ENCODE measurements at places on chromosomes 1 and 21.

GRCh38 chr1:78987042-78987441 is 19.5 kb downstream of the ADGRL4 start:
- no peak for DNase-seq

- DNase-seq: no peak
Measured at GRCh38 chr1:154968731-154969130, 1.8 kb downstream of the SHC1 start.

DNA sequence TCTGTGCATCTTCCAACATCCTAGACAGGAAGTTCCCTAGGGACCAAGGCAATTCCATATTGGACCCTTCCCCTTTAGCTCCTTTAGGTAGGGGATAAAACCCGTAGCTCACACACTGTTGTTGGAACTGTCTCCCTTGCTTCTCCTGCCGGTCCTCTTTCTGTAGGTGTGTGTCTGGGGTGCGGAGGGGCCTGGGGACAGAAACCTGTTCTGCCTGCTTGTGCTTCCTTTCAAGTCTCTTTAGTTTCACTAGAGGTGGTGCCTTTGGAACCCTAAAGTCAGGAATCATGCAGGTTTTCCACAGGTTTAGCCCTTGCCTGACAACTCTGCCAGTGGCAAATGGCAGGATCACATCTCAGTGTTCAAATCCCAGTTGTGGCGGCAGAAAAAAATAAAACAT is 74.6 kb upstream of the PTGFRN start:
- no peak for DNase-seq

DNA sequence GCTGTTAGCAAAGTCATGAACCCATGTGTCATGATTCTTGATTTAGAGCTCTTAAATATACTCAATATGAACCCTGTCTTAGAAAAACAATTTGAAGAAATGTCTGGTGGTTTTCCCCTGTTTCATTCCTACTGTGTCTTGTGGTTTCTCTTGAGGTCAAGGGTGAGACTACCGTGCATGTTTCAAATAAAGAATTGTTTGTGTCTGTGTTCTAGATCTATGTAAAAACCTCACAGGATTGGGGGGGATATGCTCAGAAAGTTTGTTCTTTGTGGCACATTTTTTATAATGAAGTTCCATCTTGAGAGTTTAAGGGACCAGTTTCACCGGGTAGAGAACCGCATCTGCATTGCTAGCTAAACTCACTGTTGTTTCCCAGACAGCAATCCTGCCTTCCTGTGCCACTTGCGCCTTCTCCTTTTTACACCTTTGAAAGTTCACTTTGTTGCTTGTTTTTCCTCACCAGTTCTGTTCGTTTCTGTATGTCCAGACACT is 30.9 kb upstream of the CACYBP start:
- no peak for DNase-seq

GRCh38 chr21:26572076-26572701 is 897 bp downstream of the CYYR1 start:
- no peak for DNase-seq

GRCh38 chr21:37553078-37553481 is 186.5 kb downstream of the DYRK1A start:
- DNase-seq: no peak

DNA sequence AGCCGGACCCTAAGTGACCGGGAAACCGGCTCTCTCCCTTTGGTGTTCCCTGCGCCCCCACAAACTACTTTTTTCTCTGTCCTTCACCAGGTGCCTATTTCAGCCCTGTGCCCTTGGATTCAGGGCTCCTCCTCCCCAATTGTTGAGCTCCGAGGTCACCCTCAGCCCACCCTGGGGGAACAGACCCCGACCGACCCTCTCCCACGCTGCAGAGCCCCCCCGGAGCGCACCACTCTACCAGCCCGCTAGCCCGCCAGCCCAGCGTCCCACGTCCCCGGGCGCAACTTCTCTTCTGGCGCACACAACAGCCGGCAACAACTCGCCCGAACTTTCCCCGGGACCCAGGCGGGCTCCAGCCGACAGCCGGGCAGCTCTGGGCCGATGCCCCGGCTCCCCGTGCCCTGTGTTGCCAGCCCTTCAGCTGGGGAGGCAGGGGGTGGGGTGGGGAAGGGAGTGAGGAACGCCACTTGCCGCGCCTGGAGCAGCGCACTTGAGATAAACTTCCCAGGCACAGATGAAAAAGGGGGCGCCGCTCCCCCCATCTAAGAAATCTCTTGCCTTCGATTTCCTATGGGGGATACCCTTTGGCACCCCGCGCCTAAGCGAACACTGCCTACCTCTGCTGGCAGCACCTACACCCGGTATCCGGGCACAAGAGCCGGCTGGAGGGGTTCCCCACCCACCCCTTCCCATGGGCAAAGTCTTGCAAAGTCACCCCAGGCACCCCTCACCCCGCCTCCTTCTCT is 997 bp downstream of the CASZ1 start:
- DNase-seq: no peak

DNA sequence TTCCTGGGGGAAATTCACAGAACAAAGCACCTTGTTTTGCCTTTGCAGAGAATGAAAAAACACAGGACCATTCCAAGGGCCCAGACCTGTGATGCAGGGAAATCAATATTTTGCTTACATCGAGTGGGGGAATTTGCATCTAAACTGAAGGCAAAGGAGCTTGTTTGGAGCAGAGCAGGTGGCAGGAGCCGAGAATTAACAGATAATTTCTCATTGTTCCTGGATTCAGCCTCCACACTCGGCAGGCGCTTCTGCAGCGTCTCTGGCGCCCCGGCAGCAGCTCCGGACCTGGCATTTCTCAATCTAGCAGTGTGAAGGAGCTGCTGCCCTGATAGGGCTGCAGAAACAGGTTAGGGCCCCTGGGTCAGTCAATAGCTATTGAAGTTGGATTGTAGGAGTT is 2.0 kb upstream of the SYT6 start:
- no peak for DNase-seq

DNA sequence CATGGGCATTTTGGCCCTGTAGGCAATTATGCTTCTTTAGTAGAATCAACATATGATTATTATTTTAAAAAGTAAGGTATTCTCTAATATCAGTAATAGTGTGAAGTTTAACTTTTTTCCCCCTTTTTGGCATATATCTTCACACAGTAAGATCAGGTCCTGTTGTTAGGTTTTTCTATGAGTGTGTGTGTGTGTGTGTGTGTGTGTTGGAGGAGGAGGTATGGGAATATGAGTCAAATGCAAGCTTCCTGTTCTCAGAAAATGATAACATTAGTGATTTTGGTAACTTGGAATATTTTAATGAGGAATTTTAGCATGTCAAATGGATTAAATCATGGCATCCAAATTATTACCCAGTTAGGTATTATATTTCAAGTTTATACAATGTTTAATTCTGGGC is 65.8 kb upstream of the BCL10 start:
- DNase-seq: no peak
